ENCODE measurements at places on chromosomes 7 and 10.

GRCh38 chr10:74371696-74372095, 220.7 kb downstream of the ADK start:
- no peak for DNase-seq

DNA sequence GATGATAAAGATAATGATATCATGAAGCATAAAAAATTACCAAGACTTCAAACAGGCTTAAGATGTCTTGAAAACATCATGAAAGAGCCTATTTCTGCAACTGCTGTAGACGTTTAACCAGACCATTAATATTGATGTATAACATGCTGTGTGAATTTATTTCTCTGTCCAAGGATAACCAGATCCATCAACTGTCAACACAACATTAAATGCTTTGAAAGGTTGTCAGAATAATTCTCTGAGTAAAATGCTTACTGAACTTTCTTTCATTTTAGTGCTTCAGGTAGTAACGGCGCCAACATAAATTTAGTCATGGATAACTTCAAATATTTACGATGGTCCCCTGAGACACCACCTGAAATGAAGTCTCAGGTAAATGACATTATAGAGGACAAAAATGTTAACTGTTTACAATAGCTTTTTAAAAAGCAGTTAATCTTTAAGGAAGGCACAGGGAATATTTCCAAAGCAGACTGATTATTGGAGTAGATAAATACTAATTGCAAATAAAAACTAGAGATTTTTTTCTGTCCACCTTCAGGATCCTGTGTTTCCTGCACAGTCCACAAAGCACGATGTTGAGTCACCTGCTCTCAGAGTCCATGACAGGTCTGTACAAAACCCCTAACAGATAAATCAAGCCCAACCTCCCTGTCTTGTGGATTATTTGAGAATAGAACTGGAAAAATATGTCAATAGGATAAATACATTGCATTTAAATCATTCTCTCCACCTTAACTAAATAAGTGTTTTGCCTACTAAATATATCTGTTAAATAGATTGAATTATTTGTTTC, 1213.2 kb downstream of the XPNPEP1 start:
- DNase-seq = no peak

DNA sequence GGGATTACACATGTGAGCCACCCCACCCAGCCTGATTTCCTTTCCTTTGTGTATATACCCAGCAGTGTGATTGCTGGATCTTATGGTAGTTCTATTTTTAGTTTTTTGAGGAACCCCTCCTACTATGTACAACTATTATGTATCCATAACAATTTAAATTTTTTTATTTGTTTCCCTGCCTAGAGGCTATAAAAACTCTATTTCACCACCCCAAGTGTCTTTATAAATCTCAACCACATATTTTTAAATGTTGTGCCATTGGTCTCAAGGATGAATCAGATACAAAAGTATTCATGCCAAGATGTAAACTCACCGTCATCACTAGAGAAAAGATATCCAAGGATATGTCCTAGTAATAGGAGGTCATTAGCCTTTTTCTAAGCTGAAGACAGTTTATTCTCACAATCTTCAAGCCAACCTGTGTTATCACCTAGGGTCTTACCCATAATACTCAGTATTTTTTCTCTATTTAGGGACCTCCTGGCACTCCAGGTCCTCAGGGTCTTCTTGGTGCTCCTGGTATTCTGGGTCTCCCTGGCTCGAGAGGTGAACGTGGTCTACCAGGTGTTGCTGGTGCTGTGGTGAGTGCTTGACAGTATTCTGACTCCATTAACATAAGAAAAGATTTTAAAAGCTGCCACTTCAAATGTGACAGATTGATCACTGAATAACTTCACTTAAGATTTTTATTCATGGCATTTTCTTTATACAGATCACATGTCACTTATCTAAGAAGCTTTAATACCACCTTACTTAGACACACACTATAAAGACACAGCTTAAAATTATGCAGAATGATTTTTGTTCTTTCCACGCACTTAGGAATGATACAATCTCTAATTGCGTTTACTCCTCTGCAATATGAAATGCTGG, 29.4 kb downstream of the COL1A2 start:
- DNase-seq = no peak

DNA sequence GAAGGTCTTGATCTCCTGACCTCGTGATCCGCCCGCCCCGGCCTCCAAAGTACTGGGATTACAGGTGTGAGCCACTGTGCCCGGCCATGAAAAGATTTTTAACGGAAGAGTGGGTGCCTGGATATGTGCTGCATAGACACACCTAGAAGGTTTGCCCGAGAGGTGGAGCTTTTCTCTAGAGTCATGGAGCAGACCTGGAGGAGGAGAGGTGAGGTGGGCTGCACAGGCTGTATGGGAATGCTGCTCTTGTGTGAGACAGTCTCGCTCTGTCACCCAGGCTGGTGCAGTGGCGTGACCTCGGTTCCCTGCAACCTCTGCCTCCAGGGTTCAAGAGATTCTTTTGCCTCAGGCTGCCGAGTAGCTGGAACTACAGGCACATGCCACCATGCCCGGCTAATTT, 103.3 kb downstream of the ACTR3B start:
- DNase-seq = no peak

GRCh38 chr7:149028346-149029109, at the start of gene PDIA4:
Gene PDIA4, minus strand, starts transcription at chr7:149028505. Its CDS starts 97 bp downstream, at chr7:149028408.
- peak; percentile 100 for DNase-seq

GRCh38 chr10:125208854-125209565, 48.6 kb upstream of the CTBP2 start:
- DNase-seq = no peak

DNA sequence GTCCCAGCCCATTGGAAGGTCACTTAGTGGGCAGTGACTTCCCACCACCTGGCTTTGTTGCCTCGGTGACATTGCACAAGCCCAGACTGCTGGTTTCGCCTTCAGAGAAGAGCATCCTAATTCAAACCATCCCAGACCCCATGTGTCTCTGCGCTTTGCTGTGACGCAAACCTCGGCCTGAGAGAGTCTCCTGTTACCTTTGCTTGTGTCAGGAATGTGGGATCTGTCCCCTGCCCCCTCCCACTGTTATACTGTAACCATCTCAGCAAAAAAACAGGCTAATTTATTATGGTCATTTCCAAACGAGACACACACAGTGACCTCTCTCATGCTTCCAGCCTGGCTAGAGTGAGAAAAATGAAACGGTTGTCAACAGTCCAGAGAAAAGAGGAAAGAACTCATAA, 25.0 kb upstream of the AQP1 start:
- DNase-seq = no peak

DNA sequence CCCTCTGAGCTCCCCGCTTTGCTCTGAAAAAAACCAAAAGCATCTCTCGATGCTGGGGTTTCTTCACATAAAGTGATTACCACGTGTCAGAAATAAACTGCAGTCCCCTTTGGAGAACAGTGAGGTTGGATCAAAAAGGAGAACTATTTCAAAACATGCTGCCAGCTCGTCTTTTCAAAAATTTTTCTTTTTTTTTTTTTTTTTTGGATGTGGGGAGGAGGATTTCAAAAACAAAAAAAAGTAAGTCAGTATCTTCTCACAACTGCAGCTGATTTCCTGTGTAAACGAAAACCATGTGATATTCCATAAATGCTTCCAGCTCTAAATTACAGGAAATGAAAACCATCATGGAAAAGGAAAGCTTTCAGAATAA, 155.0 kb upstream of the LYZL2 start:
- DNase-seq = no peak

DNA sequence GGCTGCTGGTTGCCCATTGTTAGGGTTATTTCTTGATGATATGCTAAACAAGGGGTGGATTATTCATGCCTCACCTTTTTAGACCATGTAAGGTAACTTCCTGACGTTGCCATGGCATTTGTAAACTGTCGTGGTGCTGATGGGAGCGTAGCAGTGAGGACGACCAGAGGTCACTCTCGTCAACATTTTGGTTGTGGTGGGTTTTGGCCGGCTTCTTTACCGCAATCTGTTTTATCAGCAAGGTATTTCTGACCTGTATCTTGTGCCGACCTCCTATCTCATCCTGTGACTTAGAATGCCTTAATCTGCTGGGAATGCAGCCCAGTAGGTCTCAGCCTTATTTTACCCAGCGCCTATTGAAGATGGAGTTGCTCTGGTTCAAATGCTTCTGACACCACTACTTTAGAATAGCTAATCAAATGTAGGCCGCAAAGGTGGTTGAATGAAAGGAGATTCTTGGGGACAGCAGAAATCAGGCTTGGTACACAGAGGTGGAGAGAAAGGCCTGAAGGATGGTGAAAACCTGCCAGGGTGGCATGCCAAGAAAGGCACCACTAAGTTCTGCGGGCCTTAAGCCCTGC, 17.9 kb upstream of the SMO start:
- DNase-seq = no peak

GRCh38 chr7:103851357-103851756, 138.1 kb downstream of the RELN start:
- DNase-seq = no peak

GRCh38 chr10:88089498-88089897, 226.1 kb downstream of the PTEN start:
- no peak for DNase-seq

GRCh38 chr7:15780271-15780670, 93.8 kb upstream of the MEOX2 start:
- DNase-seq = no peak

- no peak for DNase-seq
Measured at GRCh38 chr10:121406823-121407545, 191.3 kb downstream of the FGFR2 start.

DNA sequence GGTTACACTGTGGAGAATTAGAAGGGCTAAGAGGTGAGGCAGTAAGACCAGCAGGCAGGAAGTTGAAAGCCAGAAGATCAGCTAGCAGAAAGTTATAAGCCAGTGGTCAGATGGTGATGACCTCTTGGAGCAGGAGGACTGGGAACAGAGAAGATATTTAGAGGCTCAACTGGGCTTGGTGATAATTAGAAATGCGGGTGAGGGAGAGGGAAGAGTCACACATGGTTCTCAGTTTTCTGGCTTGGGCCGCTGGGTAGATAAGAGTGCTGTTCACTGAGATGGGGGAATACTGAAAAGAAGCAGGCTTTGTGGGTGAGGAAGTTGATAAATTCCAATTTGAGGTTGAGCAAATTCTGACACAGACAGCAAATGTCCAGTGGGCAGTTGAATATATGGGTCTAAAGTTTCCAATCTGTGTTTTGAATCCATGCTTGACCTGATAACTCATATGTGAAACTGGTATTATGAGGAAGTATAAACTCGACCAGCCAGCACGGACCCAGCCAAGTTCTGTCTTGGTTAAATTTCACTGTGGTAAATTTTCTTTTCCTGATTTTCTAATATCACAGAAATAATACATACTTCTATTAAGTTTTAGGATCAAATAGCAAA, 22.7 kb downstream of the LSMEM1 start:
- no peak for DNase-seq

DNA sequence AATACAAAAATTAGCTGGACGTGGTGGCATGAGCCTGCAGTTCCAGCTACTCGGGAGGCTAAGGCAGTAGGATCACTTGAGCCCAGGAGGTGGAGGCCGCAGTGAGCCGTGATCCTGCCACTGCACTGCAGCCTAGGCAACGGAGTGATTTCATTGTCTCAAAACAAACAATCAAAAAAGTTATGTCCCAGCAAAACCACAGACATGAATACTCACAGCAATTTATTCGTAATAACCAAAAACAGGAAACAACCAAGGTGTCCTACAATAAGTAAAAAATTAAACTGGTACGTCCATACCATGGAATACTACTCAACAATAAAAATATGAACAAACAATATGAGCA, 11.6 kb upstream of the CYTH3 start:
- DNase-seq = no peak

- no peak for DNase-seq
Measured at GRCh38 chr10:110818311-110819256, 53.1 kb upstream of the PDCD4 start.

- DNase-seq = no peak
Measured at GRCh38 chr10:62946278-62946677, 130.1 kb upstream of the EGR2 start.

GRCh38 chr7:50346545-50347497, 42.3 kb downstream of the IKZF1 start:
- no peak for DNase-seq

DNA sequence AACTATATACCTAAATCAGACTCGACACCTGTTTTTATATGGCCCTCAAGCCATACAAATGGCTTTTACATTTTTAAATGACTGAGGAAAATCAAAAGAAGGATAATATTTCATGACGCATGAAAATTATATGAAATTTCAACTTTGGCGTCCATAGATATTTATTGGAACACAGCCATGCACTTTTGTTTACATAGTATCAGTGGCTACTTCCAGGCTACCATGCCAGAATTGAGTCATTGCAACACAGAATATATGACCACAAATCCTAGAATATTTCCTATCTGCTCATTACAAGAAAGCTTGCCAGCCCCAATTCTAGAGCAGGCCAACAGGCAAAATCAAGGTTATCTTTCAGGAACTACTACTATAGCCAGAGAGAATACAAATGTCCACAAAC, 29.3 kb downstream of the AFAP1L2 start:
- DNase-seq = no peak

GRCh38 chr10:23968301-23968700, 240.6 kb upstream of the KIAA1217 start:
- DNase-seq = no peak

DNA sequence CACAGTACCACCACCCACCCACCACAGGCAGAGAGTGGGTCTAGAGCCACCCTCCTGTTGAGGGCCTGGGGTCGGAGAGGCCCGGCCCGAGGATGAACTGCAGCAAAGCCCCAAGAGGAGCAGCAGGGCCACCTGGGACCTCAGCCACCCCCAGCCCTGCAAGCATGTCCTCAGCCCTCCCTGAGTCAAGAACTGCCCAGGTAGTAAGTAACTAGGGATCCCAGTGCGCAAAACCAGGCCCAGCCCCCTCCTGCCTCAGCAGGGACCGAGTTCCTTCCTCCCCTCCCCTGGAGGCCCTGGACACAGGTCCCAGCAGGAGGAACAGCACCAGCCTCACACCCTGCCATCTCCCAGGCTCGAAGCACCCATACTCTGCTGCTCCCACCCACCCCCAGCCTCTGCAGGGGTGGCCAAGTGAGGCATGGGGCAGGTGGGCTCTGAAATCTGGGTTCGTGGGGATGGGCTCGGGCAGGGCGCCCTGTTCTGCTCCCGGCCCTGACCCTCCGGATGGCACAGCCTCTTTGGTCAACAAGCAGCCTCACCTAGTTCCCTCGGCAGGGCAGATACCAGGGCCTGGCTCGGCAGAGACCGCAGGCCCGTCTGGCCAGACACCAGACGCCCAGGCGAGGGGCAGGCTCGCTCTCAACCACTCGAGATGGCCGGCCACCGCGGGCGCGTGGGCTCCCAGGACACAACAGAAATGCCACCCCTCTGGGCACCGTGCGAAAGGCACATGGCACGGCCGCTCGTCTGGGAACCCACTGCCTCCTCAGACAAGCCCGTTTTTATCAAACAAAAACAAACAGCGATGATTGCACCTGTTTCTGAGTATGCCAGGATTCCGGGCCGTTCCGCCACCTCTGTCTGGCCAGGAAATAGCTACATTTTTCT, 15.2 kb downstream of the PDGFA start:
- no peak for DNase-seq
